ENCODE measurements at places on chromosomes 1 and 21.

- no peak for DNase-seq
These were observed 29.5 kb upstream of the ZNF496 start for GRCh38 chr1:247360991-247361731.

DNA sequence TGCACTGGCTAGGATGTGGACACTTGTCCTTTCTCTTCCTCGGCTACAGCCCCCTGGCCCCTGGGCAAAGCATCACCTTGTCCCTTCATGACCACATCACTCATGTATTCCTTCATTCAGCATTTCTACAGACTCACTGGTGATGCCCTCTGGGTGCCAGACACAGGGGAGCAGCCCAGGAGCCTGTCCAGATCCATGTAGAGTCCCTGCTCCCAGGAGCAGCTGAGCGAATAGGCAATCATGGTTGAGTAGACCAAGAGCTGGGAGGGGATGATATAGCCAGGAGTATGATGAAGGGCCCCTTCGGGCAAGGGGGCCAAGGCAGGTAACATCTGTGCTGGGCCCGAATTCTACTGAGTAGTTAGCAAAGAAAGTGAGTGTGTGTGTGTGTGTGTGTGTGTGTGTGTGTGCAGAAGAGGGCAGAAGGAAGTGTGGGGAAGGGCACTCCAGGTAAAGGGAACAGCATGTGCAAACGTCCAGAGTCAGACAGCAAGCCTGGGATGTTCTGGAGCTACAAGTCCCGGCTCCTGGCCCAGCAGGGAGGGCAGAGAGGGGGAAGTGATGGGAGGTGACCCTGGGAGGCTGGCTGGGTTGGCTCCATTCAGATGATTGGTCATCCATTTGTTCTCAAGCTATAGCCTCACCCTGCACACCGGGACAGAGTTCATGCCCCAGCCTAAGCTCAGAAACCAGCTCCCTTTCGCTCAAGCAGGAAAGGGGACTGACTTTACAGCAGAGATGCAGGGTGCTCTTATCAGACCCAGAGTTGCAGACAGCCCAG, 21.0 kb upstream of the PIK3CD start:
- DNase-seq = no peak

DNA sequence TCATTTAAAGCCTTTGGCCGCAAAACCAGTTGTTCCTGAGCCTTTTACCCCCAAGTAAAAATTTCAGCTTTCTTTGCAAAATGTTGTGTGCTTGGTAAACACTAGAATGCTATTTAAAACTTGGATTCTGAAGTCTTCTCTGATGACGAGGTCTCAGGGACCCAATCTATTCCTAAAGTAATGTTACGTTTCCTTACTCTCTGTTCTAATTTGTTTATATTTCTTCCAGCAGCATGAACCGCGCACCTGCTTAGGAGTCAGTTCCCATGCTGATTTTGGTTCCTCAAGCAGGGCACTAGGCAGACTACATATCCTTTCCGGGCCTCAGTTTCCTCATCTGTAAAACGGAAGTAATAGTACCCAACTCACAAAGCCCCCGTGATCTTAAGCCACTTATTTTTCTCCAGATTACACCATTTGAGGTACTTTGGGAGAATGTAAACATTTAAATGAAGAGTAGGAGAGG, 969 bp upstream of the ALDH4A1 start:
- DNase-seq = no peak

DNA sequence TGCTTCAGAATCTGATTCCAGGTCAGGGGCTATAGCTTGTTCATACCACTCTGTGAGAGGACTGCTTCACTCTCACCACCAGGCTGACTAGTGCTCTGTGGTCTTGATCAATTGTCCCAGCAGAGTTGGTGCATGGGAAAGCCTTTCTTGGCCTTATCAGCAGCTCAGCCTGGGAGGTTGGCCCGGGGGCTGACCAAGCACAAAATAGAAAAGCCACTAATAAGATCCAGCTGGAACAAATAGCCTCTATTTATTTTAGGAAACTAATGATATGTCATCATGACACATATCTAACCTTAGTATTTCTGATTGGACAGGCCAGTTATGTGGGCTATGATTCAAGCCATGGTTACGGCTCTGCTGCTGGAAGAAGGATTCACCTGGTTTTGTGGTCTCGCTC, 134.2 kb downstream of the GDAP2 start:
- no peak for DNase-seq

DNA sequence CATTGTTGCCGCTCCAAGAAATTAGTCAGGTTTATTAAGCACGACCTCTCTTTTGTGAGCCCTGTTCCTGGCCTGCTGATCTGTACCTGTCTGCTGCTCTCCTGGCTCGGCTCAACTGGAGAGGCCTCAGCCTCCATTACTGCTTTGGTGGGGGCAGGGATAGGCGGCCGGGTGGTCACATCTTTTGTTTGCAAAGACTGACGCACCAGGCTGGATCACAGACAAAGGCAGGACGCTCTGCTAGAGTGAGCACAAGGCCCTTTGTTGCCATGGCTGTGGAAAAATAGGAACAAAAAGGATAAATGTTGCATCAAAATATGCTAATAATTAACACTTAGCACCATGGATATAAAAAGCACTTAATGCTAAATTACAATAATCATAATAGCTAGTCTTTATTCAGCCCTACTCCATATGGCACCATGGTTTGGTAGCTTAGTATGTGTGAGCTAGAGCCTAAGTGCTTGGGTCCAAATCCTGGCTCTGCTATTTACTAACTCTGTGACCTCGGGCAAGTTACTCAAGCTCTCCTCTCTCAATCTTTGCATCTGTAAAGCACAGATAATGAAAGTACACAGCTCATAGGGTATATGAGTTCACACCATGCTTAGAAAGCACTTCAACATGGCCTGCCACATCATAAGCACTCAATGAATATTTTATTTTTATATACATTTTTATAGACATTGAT, 28.9 kb upstream of the HPDL start:
- no peak for DNase-seq

DNA sequence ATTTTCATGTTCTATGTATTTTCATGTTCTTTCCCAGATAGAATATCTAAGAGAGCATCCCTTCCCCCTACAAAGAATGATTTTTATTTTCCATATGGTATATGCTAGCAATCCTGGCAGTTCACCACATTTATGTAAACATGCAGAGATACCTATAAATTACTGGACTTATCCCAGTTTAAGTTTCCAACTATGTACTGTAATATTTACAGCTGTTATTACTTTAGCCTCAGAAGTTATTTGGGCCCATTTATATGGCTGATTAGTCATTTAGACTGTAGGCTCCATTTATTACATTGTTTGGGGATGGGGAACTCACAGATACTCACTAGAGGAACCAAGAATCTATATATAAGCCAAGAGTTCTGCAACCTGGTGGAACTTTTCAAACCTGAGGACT, 84.8 kb upstream of the WARS2 start:
- DNase-seq = no peak

DNA sequence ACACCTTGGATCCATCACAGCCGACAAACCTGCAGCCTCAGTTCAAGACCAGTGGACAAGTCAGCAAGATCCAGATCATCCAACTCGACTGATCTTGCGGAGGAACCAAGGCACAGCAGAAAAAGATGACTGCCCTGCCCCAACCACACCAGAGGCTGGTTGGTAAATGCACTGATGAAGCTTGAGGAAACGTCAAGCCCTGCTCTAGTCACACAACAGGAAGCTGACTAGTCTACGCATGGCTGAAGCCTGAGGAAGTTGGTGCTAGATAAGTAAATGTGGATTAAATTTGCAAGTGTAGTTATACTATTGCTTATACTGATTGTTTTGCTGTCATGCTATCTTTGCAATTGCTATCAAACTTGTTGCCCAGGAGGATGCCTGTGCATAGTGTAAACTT, 89.0 kb downstream of the LIPI start:
- DNase-seq = no peak

DNA sequence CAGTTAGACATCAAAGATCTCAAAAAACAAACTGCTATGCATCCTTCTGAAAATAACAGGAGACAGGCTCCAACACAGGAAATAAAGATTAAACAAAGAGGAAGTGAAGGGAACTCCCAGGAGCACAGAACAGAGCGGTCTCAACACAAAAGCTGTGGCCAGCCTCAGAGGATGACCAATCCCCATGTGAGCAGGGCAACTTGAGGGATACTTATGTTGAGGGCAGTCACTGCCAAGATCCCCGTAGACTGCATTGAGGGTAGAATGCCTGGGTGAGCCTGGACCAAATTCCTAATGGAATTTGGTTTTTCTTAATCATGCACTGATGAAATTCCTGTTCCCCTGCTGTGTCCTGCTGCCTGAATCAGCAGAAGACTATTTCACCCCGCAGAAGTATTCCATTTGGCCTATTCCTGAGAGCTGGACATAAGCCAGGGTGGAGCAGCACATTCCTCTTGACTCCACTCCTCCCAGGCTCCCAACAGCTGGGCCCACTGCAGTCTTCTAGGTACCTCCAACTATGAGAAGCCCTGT, 49.0 kb downstream of the JAK1 start:
- no peak for DNase-seq

DNA sequence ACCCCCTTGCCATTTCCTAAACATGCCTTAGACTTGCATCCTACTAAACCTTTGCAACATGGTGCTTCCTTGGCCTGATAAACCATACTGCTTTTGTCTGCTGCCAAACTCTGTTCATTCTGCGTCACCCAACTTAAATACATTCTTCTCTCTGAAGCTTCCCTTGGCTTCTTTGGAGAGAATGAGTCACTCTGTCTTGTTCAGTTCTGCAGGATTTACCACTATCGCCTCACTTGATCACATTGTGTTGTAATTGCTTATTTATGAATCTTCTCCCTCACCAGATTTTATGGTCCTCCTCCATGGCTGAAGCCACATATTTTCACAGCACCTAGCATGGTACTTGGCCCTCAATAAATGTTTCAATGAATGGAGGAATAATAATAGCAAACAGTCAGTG, 21.7 kb upstream of the TUT4 start:
- no peak for DNase-seq

DNA sequence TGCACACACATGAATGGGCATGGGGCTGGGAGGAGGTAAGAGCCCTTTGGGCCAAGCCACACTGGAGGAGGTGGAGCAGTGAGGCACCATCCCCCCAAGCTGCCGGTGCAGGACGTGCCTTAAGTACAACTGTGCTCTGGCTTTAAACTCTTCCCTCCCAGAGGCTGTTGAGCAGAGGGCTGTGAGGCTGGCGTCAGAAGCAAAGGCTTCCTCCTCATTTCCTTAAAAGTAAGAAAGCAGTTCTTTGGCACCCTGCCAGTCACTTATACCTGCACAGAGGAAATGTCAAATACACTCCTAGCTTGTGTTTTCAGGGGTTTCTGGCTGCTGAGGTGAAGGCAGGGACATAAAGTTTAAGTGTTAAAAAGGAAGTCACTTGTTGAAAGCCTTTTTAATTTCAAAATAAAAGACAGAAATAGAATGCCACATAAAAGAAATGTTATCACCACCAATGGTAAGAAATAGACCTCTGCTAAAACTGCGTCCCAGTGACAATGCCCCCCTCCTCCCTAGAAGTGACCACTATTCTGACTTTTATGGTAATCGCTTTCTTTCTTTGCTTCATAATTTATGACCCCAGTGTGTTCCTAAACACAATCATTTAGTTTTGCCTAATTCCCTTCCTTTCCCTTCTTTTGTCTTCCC, 33.0 kb downstream of the LAMC2 start:
- no peak for DNase-seq

GRCh38 chr1:109814223-109814622, 50.5 kb upstream of the EPS8L3 start:
- no peak for DNase-seq

- DNase-seq = no peak
These were observed 9.7 kb downstream of the BATF3 start for GRCh38 chr1:212689758-212690529.

- DNase-seq = no peak
These were observed 647 bp downstream of the SDHB start for GRCh38 chr1:17053086-17053684.

GRCh38 chr1:203278082-203278884, 27.0 kb upstream of the BTG2 start:
- DNase-seq = no peak

Data from D721Med (cell line).